ENCODE measurements at places on chromosomes 3 and 15. TPM values are rescaled to one million over a fixed set of nuclear protein-coding genes. Genes with fewer than 3 reads are reported as not detected.

TMEM207 gene
- total RNA-seq: not detected

EFCAB12 gene
- total RNA-seq: 1.0 TPM

MEGF11 gene
- total RNA-seq: 0.45 TPM

DUOXA1 gene
- 0.30 TPM for total RNA-seq

NANOGP8 gene
- total RNA-seq: not detected

KLHDC8B gene
- 3.6 TPM for total RNA-seq

CCR8 gene
- not detected for total RNA-seq

PATL2 gene
- total RNA-seq: 0.14 TPM

AQR gene
- total RNA-seq: 29.1 TPM

ZIC4 gene
- not detected for total RNA-seq

MAP6D1 gene
- 4.7 TPM for total RNA-seq

TM2D3 gene
- 32.1 TPM for total RNA-seq

UBA7 gene
- total RNA-seq: 0.66 TPM

CCR3 gene
- total RNA-seq: not detected

MKRN3 gene
- 2.0 TPM for total RNA-seq

ARPP21 gene
- 0.11 TPM for total RNA-seq

MYO1E gene
- 319 TPM for total RNA-seq

DNAJC17 gene
- total RNA-seq: 25.2 TPM

ABI3BP gene
- total RNA-seq: 1.6 TPM

ISLR2 gene
- total RNA-seq: 0.31 TPM

SHQ1 gene
- 15.8 TPM for total RNA-seq

PP2D1 gene
- not detected for total RNA-seq

LDHAL6B gene
- not detected for total RNA-seq

SMAD6 gene
- total RNA-seq: 25.5 TPM

SLC24A5 gene
- total RNA-seq: not detected

XCR1 gene
- not detected for total RNA-seq

NR1I2 gene
- total RNA-seq: not detected

NLGN1 gene
- total RNA-seq: not detected

ARHGEF26 gene
- total RNA-seq: 11.9 TPM

CLRN1 gene
- total RNA-seq: not detected

PPP1R14D gene
- total RNA-seq: not detected

GOLGA8K gene
- total RNA-seq: 0.31 TPM

GOLGA8R gene
- 0.19 TPM for total RNA-seq

Data from A549 treated with AZD2906 at 1 μM for 4 hours (cell line).